ENCODE measurements at places on chromosomes 4 and X. TPM values are rescaled to one million over a fixed set of nuclear protein-coding genes. Genes with fewer than 3 reads are reported as not detected.

- DNase-seq: no peak
These were observed 28.3 kb upstream of the BTC start for GRCh38 chr4:74822603-74823002.

Gene ADH1A
- not detected for total RNA-seq

DNA sequence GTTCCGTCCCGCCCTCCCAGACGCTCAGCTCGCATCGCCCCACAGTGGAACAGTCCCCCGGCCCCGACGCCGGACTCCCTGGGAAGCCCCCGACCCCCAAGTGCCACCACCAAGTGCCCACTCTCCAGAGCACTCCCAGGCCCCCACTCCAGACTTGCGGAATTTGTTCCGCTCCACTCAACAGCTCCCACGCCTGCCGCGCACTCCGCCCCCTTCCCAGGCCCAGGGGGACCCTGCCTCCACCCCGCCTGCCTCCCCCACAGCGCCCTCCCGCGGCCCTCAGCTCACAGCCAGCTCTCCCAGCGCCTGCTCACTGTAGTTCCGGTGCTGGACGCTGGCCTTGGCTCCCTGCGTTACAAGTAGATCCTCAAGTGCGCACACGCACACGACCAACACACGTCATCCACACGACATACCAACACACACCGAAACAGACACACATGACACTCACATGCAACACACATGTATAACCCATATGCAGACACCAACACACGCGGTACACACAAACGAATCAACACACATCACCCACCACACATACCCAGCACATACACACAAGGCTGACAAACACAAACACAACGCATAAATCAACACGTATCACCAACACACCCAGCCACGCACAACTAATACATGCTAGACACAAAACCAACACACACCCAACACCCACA, 8.0 kb downstream of the MSX1 start:
- DNase-seq: peak; percentile 61

DNA sequence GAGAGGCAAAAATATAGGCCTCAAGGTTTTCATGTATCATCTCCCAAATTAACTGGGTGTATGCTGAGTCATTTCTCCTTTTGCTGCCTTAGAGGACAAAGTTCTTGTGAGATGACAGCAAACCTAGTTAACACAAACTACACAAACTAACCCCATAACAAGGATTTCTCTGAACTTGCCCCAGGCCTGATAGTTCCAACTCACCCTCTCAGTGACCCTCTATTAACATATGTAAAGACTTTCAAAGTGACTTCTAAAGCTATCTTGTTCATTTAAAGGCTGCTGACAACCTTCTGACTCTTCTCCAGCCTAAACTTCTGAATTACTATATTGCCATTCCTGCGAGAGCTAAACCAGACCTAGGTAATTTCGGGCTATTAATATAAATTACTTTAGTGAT, 43.2 kb upstream of the CCDC149 start:
- DNase-seq: no peak

GRCh38 chrX:3699821-3700381, 13.5 kb downstream of the PRKX start:
- no peak for DNase-seq

Gene SLC25A5
- 403 TPM for total RNA-seq

DNA sequence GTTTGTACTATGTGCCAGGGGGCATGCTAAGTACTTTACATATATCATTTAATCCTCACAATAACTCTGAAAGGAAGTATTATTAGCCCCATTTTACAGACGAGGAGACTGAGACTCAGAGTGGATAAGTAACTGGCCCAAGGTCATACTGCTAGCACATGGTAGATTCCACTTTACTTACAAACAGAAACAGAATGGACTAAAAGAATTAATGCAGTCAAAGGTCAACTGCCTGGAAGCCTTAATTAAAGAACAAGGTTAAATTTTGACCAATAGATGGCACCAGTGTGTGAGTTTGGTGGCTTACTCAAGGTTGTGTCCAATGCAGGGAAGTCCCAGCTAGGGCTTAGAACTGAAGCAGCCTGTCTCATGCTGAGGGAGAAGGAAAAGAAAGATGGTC, 4.7 kb downstream of the RIPPLY1 start:
- DNase-seq: no peak

GRCh38 chrX:40805404-40805803, 70.1 kb upstream of the MED14 start:
- no peak for DNase-seq

GRCh38 chrX:110257889-110258288, 60.0 kb downstream of the AMMECR1 start:
- no peak for DNase-seq

Gene UGT2B15
- not detected for total RNA-seq

Gene RBM47
- 0.48 TPM for total RNA-seq

Gene BOD1L1
- total RNA-seq: 31.9 TPM

Gene FAM47A
- total RNA-seq: not detected

DNA sequence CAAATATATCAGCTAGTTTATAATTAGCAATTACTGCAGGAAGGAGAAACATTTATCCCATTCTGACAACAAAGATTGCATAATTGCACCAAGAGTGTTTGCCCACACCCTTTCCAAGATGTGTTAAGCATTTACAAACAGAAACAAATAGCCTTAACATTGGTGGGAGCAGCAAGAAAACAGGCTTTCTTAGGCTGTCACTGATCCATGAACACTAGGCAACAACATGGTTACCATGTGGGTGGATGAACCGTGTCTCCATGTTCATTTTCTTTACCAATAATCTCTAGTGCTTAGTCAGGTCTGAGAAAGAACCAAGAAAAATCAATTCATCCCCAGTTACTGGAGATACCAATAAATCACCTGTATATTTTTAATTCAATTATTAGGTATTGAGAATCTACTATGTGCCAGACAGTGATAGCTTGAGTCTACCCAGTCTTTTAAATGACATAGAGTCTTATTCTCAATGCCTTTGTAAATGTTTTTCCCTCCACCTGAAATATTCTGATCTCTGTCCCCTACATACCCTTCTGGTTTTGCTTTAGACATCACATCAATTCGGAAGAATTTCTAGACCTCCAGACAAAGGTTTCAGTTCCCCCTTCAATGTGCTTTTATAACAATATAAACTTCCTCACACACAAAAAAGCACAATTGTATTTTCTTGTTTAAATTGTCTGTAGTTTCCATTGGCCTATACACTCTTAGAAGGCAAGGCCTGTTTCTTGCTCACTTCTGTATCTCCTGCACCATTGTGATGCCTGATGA, 286.6 kb downstream of the PPP1R2C start:
- no peak for DNase-seq

- no peak for DNase-seq
These were observed 655.8 kb downstream of the ZNF674 start for GRCh38 chrX:45889471-45889870.

Gene ATP2B3
- 0.05 TPM for total RNA-seq

Gene HADH
- total RNA-seq: 74.3 TPM

DNA sequence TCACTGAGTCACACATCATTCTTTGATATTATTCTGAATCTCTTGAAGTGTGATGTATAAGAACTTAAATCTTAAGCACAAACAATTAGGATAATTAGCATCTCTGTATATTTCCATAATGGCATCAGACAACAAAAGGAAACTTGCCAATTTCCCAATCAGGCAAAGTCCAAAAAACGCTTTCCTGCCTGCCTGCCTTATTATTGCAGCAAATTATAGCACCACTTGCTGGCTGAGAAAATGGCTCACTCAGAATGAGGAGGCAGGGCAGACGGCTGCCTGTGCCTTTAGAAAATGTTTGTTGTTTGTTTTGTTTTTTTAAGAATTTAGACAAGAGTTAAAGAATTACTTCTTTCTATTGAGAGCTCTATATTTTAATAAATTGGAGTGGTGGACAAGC, 27.7 kb upstream of the NR3C2 start:
- DNase-seq: no peak

- peak; percentile 30 for DNase-seq
These were observed 140.2 kb upstream of the PJA1 start for GRCh38 chrX:69305333-69306062.

DNA sequence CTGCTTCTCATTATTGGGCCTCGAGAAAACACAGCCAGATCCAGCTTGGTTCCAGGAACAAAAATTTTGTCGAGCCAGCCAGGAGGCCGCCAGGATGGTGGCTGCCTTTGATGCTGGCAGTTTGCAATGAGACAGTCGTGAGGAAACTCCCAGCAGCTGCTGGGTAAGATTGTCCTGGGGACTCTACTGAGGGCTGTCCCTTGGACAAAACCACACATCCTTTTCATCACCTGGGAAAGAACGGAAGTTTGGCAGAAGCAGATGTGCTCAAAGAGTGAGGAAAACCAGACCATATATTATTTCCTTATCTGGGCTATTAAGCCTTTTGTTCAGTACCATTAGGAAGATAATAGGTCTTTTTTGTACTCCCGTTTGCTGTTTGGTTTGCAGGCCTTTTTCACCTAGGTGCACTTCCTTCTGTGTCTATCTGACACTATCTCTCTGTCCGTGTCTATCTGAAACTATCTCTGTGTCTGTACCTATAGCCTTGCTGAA, 13.4 kb upstream of the PAPSS1 start:
- DNase-seq: no peak

DNA sequence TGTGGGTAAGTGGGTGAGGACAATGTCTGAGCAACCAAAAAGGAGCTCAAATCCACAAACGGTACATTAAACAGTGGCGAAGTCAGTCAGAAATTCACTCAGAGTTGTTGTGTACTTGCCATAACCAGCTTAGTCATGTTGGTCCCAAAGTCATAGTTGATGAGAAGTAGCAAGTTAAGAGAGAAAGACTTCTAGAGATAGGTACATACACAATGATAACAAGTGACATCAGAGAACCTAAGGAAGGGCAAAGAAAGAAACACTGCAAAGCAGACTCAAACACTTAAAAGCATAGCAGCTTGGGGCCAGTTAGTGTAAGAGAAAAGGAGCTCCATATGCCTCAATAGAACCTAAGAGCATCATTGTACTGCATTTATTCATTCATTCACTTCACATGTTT, 30.2 kb downstream of the DYNLT3 start:
- DNase-seq: no peak

DNA sequence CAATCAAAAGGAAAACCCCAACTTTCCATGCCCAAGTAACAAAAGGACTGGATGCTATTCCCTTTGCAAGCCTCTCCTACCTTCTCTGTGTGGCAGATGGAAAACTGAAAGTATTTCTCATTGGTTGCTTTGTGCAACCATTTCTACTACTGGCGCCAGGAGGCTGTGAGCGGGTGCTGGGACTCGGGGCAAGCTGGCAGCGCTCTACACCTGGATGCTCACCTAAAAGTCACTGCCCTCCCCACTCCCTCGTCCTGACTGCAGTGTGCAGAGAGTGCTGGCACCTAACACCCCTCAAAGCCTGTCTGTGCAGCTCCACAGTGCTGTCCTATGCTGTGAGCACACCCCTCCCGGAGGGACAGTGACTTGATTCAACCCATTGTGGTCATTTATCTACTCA, 54.2 kb upstream of the STS start:
- no peak for DNase-seq

Gene CXXC4
- total RNA-seq: 18.9 TPM

Gene SULT1B1
- total RNA-seq: not detected

Gene RHOXF2
- total RNA-seq: not detected

DNA sequence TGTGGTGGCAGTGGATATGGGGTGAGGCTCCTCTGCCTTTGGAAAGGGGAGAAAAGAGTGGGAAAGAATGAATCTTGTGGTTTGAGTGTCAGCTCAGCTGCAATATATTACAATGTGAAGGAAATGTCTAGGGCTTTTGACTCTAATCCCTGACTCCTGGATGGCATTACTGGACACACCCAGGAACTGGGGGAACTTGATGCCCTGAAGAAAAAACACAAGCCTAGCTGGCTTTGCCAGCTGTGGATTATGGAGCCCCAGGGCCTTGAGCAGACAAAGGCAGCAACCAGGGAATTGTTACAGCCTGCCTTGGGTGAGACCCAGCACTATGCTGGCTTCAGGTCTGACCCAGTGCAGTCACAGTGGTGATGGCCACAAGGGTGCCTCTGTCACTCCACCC, 57.1 kb upstream of the CYSLTR1 start:
- no peak for DNase-seq

Gene MGARP
- 0.65 TPM for total RNA-seq

- no peak for DNase-seq
These were observed 17.8 kb downstream of the WDR1 start for GRCh38 chr4:10098780-10099160.

Gene SMIM31
- total RNA-seq: not detected
